Activated naive CD4-positive, alpha-beta T cell treated with Interleukin-2 at 50 U/mL for 16 hours (primary cell): ENCODE measurements at places on chromosomes 2 and 18.

DNA sequence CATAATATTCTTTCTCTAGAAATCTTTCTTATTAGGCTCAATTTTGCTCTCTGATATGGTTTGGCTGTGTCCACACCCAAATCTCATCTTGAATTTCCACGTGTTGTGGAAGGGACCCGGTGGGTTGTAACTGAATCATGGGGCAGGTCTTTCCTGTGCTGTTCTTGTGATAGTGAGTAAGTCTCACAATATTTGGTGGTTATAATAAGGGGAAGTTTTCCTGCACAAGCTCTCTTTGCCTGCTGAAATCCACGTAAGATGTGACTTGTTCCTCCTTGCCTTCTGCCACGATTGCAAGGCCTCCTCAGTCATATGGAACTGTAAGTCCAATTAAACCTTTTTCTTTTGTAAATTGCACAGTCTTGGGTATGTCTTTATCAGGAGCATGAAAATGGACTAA, 73.8 kb downstream of the CAVIN2 start:
- DNase-seq, result no peak

DNA sequence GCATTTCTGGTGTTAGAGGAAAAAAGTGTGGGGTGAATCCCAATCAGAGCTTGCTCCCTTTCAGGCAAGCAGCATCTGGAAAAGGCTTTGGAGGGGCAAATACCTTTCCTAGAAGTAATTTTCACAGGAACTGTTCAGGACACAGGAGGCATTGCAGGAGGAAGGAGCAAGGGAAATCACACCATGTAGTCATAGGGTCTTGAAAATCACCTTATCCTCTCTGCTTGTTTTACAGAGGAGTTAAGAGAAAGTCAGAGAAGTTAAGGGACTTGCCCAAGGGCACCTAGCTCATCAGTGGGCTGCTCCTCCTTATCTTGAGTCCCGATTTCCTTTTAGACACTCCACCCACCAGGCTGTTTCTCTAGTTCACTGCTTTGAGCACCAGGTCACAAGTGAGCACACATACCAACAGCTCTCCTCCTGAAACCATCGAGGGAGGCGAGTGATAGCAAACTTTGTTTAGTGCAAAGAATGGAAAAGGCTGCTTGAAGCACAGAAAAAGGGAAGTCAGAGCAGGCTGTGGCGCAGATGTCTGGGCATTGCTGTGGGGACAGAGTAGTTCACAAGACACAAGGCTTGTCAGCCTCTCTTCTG, 89.2 kb upstream of the CXCR4 start:
- DNase-seq, result no peak

DNA sequence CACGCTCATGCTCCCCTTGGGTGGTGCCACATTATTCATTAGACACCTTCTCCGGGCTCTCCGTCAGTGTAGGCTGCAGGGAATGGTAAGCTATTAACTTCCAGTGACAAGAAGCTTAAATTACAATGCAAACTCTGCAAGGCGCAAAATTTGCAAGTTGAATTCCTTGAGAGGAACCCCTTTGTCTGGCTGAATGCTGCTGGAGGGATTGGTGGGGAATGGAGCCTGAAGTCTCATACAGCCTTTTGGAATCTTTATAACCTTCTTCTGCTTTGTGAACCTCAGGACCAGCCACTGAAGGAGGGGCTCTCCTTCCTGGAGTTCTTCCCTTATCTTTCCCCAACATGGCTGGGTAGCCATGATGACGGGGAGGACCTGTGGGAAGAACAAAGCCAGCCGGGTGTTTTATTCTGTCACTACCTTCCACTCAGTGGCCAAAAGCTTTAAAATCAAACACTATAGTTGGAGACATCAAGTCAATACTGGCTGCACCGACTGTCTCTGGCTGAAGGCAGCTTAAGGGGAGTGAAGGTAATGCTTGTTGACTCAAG, 220.9 kb upstream of the EPHA4 start:
- no peak for DNase-seq

- no peak for DNase-seq
These were observed 216.7 kb upstream of the STON1 start for GRCh38 chr2:48313036-48313877.

DNA sequence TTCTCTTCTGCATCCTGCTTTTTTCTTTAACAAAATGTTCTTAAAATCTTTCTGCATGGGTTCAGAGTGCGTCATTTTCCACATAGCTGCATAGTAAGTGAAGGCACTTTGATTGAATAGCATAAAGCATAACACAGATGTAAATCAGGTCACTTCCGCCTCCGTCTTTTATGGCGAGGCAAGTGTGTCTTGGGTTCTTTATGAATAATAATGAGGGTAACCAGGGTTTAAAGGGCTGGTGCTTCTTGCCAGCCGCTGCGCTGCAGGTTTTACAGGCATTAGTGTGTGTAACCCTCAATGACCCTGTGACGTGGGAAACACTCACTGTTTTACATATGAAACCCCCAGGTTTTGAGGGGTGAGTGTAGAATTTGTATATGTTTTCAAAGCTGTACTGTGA, 164.2 kb downstream of the MYT1L start:
- DNase-seq, result no peak

GRCh38 chr2:126496493-126496892, 159.5 kb upstream of the GYPC start:
- DNase-seq, result no peak

GRCh38 chr2:175063741-175064140, 58.6 kb upstream of the CHN1 start:
- no peak for DNase-seq

- no peak for DNase-seq
These were observed 61.9 kb upstream of the BZW1 start for GRCh38 chr2:200749631-200750322.

DNA sequence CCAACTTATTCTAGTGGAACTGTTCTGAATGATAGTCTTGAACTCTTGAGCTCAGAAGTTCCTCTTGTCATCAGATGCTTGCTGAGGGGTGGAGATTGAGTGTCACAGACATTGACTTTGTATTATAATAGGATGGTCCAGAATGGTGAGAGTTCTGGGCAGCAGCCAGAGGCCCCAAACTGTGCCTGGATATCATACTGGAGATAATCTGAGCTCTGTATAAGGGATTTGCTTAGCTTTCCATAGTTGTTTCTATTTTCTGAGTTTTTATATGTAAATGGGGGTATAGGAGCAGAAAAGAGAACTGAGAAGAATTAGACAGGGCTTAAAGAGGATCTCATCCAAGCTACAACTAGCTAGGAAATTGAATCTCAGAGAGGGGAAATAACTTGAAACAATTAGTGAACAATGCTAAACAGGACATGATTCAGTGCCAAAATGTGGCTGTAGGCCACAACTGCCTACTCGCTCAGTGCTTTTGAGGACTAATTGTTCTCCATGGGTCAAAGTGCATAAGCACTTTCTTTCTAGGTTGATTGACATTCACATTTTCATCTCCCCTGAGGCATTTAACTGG, 10.1 kb upstream of the LCLAT1 start:
- DNase-seq, result no peak

DNA sequence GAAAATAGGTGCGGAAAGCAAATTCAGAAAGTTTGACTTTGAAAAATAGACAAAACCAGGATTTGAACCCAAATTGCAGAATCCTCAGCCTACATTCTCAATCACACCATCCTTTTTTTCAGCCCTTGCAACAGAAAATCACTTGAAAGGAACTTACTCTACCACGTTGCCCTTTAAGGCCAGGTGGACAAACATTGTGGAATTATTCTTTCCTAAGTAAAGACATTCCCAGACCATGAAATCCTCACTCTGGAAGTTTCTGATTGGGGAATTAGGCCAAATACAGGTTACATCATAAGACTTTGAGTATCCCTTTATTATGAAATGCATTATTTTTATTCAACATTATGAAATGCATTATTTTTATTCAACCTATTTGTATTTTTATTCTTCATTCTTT, 259.4 kb downstream of the RAD51AP2 start:
- DNase-seq, result no peak

DNA sequence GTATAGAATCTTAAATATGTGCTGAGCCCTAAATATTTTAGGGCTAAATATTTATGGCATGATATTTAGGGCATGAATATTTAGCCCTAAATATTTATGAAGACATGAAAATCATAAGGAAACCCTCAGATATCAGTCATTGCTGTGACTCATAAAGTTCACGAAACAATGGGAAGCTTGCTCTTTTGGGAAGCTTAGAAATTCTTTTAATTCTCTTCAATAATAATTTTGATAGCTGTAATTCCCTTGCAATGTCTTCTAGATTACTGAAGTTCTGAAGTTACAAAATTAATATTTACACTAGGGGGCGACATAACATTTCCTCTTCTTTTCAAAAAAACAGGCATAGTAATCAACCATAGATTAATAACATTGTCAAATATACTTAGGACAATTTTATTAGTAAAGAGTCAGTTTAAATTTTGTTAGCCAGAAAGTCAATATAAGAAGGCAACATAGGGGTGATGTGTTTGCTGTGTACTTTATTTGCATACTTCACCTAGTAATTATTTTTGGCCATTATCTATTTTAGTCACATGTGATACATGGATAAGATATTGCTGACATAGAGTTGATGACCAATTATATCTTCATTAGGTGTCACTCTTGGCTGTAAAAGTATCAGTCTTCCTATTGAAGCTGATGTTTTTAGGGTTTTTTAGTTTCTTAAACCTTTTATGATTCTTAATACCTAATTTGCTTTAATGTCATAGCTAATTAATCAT, 13.2 kb downstream of the ZNF804A start:
- no peak for DNase-seq

DNA sequence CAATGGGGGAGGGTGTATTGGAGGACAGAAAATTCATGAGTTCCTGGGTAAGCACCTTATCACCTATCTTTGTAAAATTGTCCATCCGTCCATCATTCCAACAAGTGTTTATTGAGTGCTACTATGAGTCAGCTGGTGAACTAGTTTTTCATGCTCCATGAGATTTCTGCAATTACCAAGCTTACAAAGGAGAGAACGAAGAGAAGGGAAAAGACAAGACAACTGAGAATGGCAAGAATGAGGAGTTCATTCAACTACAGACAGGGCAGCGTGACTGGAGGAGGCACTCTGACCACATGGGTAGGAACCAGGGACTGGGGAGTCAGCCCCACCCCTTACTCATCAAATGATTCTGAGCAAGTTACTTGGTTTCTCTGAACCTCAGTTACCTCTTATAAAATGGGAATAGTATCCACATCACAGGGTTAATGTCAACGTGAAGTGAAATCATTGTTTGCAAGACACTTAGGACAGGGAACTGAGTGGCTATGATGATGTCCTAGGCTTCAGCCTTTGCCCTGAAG, 18.6 kb upstream of the TXNDC2 start:
- DNase-seq, result no peak

DNA sequence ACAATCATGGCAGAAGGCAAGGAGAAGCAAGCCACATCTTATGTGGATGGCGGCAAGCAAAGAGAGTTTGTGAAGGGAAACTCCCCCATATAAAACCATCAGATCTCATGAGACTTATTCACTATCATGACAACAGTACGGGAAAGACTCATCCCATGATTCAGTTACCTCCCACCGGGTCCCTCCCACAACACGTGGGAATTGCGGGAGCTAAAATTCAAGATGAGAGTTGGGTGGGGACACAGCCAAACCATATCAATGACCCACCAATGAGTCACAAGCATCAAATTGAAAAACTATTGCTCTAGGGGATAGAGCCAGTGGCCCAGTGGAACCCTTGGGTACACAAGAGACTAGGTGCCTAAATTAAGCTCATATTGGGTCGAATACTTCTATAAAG, 157.4 kb downstream of the FBXO15 start:
- DNase-seq, result no peak

DNA sequence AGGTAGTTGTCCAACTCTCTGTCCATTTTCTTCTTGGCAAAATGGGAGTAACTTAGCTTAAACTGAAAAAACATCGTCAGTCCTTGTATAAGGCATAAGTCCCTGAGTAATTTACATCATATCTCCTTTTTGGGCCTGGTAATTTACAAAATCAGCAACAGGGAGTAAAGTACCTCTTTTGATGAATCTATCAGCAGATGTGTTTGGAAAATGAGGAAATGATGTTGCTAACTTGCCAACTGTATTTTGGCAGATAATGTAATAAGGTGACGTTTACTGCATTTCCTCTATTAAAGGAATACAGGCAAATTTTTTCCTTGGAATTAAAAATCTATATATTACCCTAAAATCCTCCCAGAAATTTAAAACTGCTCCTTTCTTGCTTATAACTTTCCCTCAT, 29.2 kb downstream of the ANKRD44 start:
- DNase-seq, result no peak

GRCh38 chr18:58632552-58632951, 3.7 kb upstream of the ALPK2 start:
- no peak for DNase-seq

DNA sequence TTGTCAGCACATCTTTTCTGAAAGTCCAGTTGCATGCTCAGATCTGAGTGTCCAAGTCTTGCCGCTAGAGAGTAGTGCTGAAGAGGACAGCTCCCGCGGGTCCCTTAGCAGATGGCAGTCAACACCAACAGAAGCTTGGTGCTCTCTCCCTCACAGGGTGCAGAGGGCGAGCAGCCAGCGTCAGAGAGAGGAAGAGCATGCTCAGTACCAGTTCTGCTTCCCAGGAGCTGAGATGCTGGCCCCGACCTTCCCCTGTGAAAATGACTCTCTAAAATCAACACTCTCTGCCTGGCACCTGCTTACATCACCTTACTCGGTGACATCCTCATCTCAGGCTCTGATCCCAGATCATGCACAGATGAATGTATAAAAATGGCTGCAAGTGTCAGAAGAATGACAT, 86.0 kb upstream of the TWIST2 start:
- DNase-seq, result no peak

GRCh38 chr2:9768388-9768787, 74.9 kb upstream of the TAF1B start:
- no peak for DNase-seq

DNA sequence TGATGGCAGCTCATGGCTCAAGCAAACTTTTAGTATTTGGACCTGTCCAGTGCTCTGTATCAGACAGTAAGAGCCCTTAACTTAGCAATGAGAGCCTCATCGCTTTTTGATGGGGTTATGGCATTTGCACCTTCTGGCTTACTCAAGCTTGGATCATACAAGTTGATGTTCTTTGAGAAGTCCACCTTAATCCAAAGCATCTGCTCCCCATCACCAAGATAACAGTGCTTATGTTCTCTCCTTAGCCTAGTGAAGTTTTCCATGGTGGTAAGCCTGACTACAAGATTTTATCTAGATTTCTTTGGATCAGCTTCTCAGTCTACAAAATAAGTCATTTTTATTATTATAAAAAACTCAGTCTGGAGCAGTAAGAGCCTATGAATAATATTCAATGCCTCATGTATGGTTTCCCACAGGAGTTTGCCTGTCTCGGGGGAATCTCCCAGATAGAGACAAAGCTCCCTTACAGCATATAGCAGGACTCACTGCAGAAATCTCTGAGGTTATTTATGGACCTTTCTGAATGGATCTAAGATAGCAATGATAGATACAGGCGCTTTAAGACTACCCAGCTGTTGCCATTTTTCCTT, 472.2 kb upstream of the LINC00305 start:
- DNase-seq, result no peak

GRCh38 chr18:10228326-10228725, 226.1 kb upstream of the APCDD1 start:
- no peak for DNase-seq
